Stimulated activated CD8-positive, alpha-beta memory T cell treated with anti-CD3 and anti-CD28 coated beads, Interleukin-15, amount 100 ng/mL, for 1 hour (primary cell): ENCODE measurements at places on chromosomes 3 and 15.
A peak's percentile ranks its signal among the peaks of the same experiment; 100 is the strongest.

DNA sequence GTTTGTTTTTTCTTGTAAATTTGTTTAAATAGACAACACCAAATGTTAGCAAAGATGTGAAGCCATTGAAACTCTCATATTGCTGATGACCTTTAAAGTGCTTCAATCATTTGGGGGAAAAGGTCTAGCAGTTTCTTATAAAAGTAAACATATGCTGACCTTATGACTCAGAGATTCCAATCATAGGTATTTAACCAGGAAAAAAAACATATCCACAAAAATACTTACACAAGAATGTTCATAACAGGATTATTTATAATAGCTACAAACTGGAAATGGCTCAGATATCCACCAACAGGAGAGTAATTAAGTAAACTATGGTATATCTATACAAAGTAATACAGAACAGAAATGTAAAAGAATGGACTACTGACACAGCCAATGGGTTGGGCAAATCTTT lies 27.1 kb upstream of the RORA start:
- no peak for DNase-seq

- DNase-seq, result no peak
These were observed 5.7 kb downstream of the ESYT3 start for GRCh38 chr3:138440121-138440521.

- DNase-seq, result no peak
These were observed 246.2 kb downstream of the LSAMP start for GRCh38 chr3:116199063-116199462.

DNA sequence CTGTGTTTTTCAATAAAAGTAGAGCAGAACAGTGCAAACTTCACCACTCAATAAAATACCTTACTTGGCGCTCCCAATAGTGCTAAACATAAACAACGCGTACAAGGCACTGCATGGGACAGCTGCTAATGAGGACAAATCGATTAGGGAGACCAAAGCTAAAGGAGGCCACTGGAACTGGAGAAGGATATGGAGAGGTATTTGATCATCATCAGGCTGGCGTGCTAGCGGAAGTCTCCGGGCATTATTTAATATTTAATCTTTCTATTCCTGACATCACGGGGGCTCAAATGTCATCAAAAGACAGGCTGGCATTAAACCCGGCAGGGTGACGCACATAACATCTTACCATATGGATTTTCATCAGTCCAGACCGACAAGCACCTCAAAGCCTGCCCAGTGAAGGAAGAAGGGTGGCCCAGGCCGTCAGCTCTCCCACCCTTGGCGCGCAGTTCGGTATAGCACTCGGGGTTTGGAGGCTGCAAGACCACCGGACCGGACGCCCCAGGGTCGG lies 604 bp downstream of the CCPG1 start:
- DNase-seq, result no peak

DNA sequence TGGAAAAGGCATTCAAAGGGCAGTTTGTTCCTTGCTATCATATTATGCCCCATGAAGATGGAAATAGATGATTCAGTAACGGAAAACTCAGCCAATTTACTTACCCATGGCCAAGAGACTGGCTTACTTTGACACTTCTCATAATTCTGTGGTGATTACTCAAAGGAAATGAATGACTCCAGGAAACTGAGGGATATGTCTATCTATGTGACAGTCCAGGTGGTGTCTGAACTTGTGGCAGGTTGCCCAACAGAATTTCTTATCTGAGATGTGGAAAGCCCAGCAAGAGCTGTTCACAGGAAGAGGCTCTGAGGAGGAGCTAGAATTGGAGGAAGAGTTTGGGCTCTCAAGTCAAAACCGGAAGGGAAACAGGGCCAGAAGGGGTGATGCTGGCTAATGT lies 91.2 kb downstream of the KCNAB1 start:
- DNase-seq, result no peak

GRCh38 chr3:170889132-170889531 lies 19.1 kb upstream of the RPL22L1 start:
- no peak for DNase-seq

GRCh38 chr3:58184309-58184981 lies 26.3 kb downstream of the DNASE1L3 start:
- DNase-seq, result no peak

- no peak for DNase-seq
These were observed 99.4 kb downstream of the ADAM10 start for GRCh38 chr15:58650102-58650501.

GRCh38 chr3:72847282-72847681 lies 963 bp downstream of the SHQ1 start:
- no peak for DNase-seq

DNA sequence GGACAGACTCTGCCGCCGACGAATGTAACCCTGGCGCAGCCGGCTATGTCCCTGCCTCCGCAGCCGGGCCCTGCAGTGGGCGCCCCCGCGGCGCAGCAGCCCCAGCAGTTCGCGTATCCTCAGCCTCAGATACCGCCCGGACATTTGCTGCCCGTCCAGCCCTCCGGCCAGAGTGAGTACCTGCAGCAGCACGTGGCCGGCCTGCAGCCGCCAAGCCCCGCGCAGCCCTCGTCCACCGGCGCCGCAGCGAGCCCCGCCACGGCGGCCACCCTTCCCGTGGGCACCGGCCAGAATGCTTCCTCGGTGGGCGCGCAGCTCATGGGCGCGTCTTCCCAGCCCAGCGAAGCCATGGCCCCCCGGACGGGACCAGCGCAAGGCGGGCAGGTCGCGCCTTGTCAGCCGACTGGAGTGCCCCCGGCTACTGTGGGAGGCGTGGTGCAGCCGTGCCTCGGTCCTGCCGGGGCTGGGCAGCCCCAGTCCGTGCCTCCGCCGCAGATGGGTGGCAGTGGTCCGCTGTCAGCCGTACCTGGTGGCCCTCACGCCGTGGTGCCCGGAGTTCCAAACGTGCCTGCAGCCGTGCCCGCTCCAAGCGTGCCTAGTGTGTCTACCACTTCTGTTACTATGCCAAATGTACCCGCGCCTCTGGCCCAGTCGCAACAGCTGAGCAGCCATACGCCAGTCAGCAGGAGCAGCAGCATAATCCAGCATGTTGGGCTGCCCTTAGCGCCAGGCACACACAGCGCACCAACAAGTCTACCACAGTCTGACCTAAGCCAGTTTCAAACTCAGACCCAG lies 2.4 kb downstream of the TSC22D2 start:
- DNase-seq, result no peak

GRCh38 chr3:134665243-134665642 lies 14.4 kb upstream of the KY start:
- DNase-seq, result no peak

GRCh38 chr15:91944331-91944730 lies 90.8 kb downstream of the SLCO3A1 start:
- no peak for DNase-seq

GRCh38 chr3:170811928-170812591 lies 57.9 kb downstream of the RPL22L1 start:
- peak; percentile 41 for DNase-seq

DNA sequence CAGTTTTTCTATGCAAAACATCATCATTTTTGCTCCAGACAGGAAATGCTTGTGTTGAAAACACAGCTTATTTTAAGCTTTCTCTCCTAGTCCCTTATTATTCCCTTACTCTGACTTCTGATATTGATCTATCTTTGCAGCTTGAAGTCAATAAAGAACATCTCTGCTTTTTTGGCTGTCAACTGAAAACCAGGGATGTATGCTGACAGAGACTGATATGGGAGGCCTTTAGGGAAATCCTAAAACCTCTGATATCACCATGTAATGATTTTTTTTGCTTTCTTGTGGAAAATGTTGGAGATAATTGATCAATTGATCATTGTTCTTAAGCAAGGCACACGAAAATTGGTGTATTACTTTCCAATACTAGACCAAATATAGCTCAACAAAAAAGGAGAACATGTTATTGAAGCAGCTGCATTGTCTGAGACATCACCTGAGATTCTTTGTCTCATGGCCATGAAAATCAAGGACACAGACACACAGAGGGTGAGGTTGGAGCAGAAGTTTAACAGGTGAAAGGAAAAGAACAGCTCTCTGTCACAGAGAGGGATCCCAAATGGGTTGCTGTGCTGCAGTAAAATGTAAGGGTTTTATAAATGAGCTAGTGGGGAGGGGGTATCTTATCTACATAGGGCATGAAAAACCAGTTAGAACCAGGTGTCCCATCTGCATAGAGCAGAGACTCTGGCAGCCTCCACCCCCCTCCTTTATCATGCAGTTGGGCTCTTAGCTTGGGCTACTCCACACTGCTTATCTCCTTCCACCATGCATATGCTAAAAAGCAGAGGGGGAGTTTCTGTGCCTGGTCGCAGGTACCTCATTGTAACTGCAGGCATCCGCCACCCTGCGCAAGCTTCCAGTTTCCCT lies 17.0 kb upstream of the SENP7 start:
- no peak for DNase-seq

DNA sequence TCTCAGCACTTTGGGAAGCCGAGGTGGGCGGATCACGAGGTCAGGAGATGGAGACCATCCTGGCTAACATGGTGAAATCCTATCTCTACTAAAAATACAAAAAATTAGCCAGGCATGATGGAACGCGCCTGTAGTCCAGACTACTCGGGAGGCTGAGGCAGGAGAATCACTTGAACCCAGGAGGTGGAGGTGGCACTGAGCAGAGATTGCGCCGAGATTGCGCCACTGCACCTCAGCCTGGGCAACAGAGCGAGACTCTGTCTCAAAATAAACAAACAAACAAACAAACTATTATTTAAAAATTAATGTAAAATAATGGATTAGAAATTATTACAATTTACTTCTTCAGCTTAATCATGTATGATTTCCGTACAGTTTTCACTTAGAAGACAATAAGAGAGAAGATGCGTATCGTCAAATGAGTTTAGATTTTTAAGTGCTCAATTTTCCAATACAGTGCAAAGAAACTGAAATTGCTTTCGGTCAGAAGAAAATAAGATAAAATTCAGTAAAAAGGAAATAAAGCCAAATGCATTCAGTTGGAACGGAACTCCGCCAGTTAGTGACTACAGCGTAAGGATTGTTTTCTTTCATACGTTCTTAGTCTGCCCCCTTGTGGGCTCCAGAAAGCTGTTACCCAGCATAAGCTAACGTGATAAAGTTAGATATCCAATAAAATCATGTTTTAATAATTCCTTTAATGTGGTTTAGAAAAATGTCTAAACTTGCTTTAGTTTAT lies 24.8 kb downstream of the AADAC start:
- DNase-seq, result no peak
